Activated CD4-positive, alpha-beta T cell treated with anti-CD3 and anti-CD28 coated beads, Interleukin-2, Interleukin-6, amounts not matched to agents 100 ng/mL and 50 ng/mL, durations not matched to agents 16 hours and 8 hours (primary cell): ENCODE measurements at places on chromosomes 16 and 17.

DNA sequence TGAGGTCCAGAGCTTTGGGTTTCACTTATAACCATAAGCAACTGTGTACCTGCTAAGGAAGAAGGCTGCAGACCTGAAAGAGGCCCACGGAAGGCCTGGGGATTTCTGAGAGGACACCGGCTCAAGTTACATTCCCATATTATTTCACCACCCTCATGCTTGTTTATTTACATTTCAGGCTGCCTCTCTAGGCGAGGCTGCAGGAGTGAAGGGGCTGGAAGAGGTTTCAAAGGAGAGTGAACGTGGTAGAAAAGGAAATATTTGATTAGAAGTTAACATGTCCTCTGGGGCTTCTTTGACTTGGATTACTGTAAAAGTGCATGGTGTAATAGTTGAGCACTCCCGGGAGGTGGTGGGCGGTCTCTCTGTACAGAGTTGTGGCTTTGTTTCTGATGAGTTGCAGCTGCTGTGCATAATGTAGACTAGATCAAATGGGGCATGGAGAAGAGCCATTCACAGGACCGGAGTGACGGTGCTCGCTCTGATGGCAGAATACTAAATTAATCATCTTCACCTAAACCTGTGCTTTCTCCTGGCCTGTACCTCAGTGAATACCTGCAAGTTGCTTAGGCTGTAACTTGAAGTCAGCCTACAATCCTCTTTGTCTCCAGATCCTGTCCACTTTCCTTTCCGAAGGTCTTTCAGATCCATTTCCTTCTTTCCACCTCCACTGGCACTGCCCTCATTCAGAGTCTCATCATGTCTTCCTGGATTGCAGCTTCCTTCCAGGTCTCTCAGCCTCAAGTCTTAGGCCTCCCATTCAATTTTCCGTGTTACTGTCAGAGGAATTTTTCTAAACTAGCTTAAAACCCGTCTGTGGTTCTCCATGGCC, 1.9 kb upstream of the CPD start:
- peak; percentile 17 for DNase-seq

DNA sequence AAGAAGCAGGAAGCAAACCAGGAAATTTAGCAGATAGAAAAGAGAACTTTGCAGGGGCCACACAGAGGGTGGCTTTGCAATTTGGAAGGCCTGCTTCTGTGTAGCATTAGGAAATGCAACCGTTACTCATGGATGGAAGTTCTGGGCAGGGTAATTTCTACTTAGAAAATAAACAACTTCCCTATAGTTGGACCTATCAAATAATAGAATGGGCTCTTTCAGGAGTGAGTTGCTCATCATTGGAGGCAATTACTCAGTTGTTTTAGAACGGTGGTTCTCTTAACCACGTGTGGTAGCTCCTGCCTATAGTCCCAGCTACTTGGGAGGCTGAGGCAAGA, 25.8 kb upstream of the HS3ST2 start:
- DNase-seq: no peak

GRCh38 chr17:81711814-81712467, at the start of gene SLC25A10:
TSS of gene SLC25A10 (plus strand) at chr17:81712284. CDS start at chr17:81712427, 143 bp downstream.
- peak; percentile 88 for DNase-seq

DNA sequence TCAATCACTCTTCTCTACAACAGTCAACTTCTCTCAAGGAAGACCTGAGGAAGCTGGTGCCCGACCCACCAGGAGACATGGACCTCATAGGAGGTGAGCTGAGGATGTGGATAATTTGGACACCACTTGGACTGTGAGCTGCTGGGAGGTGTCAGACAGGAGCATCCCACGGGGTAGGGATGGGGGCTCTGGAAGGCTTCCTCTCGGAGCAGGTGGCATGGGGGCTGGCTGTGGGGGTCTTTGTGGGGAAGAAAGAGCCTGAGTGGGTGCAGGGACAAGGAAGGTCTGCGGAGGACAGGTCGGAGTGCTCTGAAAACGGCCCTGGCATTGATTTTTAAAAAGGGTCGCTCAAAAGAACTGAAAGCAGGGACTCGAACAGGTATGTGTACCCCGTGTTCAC, 64.0 kb downstream of the TBC1D16 start:
- DNase-seq: no peak

- DNase-seq: no peak
Observed at GRCh38 chr17:65037157-65037556, 19.4 kb downstream of the GNA13 start.

- no peak for DNase-seq
Observed at GRCh38 chr17:76502341-76503211, 1.4 kb upstream of the RHBDF2 start.

GRCh38 chr16:3112058-3112880, at the start of gene ZNF205:
TSS of gene ZNF205 (plus strand) at chr16:3112586. CDS start at chr16:3113431, 845 bp downstream.
- DNase-seq: no peak

GRCh38 chr16:8900343-8900742, 18.2 kb downstream of the LITAFD start:
- no peak for DNase-seq

DNA sequence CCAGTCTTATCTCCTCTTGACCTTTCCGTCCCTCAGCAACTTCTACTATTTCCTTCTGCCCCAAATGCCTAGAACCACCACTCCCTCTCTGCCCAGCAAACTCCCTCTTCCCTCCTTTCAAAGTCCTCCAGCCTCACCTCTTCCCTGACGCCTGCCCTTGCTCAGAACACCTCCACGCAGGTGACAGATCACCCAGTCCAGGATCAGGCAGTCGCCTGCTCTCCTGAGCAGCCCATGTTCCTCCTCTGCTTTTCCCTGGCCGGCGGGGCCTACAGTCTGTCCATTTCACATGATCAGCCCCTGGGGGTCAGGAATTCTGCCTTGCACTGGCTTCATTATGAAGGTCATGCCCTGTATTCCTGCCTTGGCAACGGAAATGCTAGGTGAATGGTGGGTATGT, 422 bp downstream of the CD300LF start:
- no peak for DNase-seq

- peak; percentile 70 for DNase-seq
Observed at GRCh38 chr16:17578981-17579874, 108.5 kb upstream of the XYLT1 start.

DNA sequence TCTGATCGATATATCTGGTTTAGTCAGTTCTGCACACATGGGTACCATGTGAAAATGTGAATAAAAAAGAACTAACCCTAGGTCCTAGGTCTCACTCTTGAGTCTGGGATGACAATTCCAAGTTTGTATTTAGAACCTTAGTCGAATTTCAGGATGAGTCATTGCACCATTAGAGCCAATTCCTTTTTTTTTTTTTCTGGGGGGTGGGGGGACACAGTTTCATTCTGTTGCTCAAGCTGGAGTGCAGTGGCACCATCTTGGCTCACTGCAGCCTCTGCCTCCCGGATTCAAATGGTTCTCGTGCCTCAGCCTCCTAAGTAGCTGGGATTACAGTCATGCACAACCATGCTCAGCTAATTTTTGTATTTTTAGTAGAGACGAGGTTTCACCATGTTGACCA, 41.6 kb downstream of the SPAG9 start:
- no peak for DNase-seq

GRCh38 chr17:43839670-43840108, 6.7 kb upstream of the MPP3 start:
- no peak for DNase-seq

GRCh38 chr16:24645739-24646645, 83.5 kb upstream of the TNRC6A start:
- no peak for DNase-seq

GRCh38 chr16:30375864-30376263, 1.3 kb downstream of the MYL11 start:
- DNase-seq: no peak

DNA sequence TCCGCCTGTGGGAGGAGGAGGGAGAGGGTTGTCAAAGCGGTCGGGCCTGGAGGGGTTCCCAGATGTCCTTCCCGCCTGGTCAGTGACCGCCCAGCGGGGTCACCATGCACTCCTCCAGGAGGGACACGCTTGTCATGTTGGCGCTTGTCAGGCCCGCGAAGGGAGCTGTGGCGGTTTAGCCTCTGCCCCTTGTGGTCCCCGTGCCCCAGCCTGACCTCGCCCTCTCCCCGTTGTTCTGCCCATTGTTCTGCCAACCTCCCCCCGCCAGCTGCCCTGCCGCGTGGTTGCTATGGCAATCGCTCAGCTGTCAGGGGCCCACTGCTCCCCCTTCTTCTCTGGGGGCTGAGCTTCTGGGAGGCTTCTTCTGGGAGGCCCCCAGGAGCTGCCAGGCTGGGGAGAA, 146.4 kb upstream of the CIBAR2 start:
- DNase-seq: no peak

- DNase-seq: no peak
Observed at GRCh38 chr16:26905336-26905735, 161.4 kb upstream of the C16orf82 start.

- no peak for DNase-seq
Observed at GRCh38 chr16:54511222-54511731, 224.7 kb upstream of the IRX3 start.

DNA sequence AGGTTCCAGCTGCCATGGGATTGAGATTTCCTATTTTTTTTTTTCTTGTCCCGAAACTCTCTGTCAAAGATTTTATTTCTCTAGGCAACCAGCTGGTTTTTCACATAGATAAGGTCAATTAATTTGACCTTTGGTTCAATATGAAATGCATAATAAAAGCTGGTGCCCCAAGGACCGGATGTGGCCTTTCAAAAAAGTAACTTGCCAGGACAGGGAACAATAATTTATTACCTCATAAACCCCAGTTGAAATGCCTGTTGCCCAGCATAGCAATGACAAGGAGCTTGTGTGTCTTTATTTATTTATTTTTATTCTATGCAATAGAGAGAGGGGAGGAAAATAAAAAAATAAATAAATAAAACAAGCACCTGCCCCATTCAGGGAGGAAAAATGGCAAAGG, 472.7 kb downstream of the KCNJ2 start:
- no peak for DNase-seq

- no peak for DNase-seq
Observed at GRCh38 chr17:50063561-50064252, 7.8 kb downstream of the ITGA3 start.

DNA sequence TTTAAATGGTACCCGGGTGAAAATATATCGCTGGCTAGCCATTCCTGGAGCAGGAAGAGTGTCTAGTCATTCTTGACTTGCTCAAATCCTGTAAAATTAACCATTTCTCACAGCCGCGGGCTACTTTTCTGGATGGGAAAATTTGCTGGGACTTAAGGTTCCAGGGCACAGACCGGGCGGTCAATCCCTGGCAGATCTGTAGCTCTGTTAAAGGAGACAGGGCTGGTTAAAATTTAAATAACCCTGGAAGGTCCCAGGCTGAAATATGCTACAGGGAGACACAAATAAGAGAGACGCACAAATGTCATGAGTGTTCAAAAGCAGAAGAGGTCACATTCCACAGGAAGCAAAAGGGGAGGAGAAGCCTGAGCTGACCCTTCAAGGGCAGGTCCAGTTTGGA, 229.6 kb upstream of the HSBP1 start:
- DNase-seq: no peak

DNA sequence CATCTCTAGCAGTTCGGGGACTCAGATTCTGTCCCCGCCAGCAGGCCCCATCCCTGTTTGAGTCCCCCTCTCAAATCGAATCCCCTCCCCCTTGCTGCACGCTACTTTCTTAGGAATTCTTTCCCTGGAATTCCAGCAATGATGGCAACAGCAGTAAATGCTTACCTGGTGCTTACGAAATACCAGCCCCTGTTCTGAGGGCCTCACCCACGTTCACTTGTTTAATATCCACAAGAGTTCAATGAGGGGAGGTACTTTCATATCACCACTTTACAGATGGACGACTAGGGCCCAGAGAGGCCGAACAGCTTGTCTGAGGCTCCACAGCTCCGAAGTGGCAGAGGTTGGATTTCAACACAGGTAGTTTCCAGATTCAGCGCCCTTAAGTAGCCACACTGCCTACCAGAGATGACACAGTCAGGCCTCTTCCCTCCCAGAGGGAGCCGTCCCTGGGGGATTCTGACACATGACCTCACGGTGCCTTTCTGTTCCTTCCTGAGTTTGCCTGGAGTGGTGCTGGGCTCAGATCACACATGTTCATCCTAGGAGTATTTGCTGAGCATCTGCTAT, 120.7 kb upstream of the GSE1 start:
- DNase-seq: no peak

- no peak for DNase-seq
Observed at GRCh38 chr16:83686726-83687125, 121.1 kb upstream of the HSBP1 start.

GRCh38 chr16:62816971-62817519, 780.8 kb upstream of the CDH8 start:
- DNase-seq: no peak

GRCh38 chr17:44747566-44747965, 11.2 kb upstream of the ADAM11 start:
- no peak for DNase-seq

DNA sequence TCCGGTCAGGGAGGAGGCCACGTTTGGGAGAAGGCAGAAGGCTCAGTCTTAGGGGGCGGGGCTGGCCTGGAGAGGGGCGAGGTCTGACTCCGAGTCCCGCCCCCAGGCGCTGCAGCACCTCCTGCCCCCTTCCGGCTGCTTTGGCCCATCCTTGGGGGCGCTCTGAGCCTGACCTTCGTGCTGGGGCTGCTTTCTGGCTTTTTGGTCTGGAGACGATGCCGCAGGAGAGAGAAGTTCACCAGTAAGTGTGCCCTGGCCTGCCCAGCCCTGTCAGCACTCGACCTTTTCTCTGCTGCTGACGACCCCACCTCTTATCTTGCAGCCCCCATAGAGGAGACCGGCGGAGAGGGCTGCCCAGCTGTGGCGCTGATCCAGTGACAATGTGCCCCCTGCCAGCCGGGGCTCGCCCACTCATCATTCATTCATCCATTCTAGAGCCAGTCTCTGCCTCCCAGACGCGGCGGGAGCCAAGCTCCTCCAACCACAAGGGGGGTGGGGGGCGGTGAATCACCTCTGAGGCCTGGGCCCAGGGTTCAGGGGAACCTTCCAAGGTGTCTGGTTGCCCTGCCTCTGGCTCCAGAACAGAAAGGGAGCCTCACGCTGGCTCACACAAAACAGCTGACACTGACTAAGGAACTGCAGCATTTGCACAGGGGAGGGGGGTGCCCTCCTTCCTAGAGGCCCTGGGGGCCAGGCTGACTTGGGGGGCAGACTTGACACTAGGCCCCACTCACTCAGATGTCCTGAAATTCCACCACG, 1.5 kb downstream of the TNFRSF12A start:
- peak; percentile 81 for DNase-seq

GRCh38 chr16:10923650-10924214, 18.5 kb downstream of the DEXI start:
- DNase-seq: no peak

GRCh38 chr17:34672176-34672785, 92.9 kb downstream of the TMEM132E start:
- no peak for DNase-seq

- DNase-seq: no peak
Observed at GRCh38 chr16:2090481-2090776, 42.6 kb downstream of the TSC2 start.
